SW480 (cell line): ENCODE measurements at places on chromosomes 3 and 15.

GRCh38 chr3:14959359-14959943 is 12.1 kb downstream of the NR2C2 start:
- DNase-seq = no peak

GRCh38 chr3:99714575-99714974 is 76.2 kb downstream of the COL8A1 start:
- DNase-seq = no peak

DNA sequence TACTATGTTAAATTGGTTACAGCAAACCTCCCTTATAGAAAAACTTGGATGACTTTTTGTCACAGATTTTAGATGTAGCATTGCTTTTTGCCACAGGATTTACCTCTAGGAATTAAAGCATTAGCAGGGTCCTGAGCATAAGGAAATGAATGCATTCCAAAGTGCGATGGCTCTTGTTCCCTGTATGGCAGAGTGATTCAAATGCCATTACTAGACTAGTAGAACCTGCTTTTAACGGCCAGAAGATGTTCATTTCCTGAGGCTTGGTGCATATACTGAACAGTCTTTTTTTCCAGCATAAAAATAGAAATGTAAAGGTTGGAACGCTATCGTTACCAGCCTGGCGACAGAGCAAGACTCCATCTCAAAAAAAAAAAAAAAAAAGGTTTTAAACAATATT is 59.4 kb downstream of the WNT5A start:
- no peak for DNase-seq

DNA sequence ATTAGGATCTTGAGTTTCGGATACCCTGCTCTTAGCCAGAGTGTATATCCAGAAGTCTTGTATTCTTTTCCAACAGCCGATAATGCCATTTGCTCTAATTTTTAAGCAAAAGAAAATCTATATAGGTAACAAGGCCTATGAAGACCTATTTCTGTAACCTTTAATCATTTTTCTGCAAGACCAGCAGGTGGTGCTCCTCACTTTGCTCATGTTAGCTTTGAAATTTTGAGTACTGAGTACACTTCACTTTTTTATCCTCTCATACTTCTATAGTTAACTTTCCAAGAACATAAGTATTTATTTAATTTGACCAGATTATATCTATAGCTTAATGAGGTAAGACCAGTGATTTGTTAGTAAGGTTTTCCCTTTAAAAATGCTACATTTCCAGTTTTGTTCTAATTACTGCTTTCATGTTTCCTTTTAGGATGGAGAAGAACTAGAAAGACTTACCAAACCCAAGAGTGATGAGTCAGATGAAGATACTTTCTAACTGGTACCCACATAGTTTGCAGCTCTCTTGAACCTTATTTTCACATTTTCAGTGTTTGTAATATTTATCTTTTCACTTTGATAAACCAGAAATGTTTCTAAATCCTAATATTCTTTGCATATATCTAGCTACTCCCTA is 20.5 kb downstream of the SLC35A5 start:
- peak; percentile 70 for DNase-seq

DNA sequence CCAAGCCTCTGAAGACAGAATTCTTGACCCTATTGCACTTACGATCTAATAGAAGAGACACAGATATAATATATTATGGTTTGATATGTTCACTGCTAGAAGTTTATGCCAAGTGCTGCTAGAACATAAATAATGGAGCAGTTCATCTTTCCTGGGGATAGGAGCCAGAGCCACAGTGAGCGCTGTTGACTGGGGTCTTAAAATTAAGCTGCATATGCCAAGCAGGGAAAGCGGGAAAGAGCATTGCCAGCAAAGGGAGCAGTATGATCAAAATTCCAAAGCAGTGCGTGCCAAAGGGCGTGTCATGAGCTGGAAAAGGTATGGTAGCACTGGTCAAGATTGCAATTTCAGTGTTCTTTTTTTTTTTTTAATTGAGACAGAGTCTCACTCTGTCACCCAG is 49.1 kb upstream of the ABHD2 start:
- DNase-seq = no peak

DNA sequence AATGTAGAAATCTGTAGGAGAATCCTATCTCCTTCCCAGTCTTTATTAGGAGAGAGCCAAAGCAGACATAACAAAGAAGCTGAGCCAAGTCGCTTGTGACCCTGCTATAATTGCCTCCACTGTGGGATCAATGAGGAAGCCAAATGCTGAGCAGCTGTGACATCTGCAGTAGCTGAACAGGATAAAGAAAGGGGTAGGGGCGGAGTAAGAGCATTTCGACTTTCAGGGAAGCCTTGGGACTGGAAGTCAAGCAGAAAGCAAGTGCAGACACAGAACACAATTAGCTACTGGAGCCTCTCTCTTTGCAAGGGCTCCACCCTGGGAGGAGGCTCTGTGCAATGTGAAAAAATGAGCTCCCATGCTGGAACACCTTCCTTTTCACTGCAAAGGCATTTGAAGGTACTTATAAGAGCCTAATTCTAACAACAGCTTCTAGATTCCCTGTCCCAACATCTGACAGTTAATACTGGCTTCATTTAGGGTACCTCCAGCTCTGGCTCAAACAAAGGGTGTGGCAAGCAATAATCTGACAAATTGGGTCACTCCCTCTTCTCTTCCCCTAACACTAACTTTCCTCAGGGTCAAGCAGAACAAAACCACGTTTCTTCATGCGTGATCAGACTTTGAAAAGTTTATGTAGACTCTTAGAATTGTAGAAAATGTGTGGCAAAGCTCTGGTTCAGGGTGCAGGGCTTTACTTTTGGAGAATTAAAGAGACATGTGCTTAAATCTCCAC is 166.4 kb downstream of the CADPS start:
- no peak for DNase-seq

- no peak for DNase-seq
Measured at GRCh38 chr15:29130476-29130875, 139.1 kb downstream of the NSMCE3 start.

DNA sequence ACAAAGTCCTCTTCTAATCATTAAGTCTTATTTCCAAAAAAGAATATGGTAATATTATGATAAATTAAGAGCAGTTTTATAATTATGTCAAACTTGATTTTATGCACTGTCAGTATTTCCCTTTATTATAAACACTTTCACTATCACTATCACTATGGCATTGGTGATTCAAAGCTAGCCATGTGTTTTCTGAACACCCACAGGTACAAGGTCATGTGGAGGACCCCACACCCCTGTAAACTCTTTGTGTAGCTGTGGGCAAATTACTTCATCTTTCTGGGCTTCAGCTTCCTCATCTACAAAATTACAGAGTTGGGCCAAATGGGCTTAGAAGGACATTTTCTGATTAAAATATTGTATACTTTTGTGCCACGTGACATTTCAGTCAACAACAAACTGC is 41.7 kb downstream of the FBXL22 start:
- no peak for DNase-seq
